Fibroblast of gingiva (primary cell): ENCODE measurements at places on chromosomes 13 and 19.
A peak's percentile ranks its signal among the peaks of the same experiment; 100 is the strongest.

GRCh38 chr13:50509771-50510441 lies 333.6 kb downstream of the DLEU7 start:
- DNase-seq: no peak

GRCh38 chr19:1503089-1503924 lies 9.5 kb downstream of the ADAMTSL5 start:
- no peak for DNase-seq

- peak; percentile 20 for DNase-seq
Observed at GRCh38 chr13:50080203-50080910, 65.1 kb downstream of the KCNRG start.

GRCh38 chr13:44030615-44031014 lies 150.9 kb downstream of the LACC1 start:
- DNase-seq: peak; percentile 66

DNA sequence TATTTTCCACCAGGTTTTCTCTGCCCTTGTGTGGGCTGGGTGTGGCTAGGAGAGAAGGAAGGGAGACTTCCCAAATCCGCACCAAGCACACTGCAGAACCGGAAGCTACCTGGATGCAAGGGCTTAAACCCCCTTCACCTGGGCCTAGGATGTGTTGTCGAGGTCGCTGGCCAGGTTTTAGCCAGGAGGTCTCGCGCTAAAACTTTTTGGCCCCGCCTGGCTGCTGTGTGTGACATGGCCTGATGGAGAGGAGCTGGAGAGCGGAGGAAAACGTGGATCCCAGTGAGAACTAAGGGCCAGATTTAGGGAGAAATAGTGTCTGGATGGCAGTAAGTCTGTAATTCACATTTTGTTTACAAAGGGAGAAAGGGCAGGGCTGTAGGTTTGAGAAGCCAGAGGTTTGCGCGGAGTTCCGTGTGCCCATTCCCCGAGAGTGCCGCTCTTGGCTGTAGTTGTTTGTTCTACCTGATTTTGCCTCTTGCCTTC lies 3.1 kb upstream of the TSHZ3 start:
- no peak for DNase-seq

- DNase-seq: no peak
Observed at GRCh38 chr19:10114651-10115391, 3.3 kb downstream of the P2RY11 start.

DNA sequence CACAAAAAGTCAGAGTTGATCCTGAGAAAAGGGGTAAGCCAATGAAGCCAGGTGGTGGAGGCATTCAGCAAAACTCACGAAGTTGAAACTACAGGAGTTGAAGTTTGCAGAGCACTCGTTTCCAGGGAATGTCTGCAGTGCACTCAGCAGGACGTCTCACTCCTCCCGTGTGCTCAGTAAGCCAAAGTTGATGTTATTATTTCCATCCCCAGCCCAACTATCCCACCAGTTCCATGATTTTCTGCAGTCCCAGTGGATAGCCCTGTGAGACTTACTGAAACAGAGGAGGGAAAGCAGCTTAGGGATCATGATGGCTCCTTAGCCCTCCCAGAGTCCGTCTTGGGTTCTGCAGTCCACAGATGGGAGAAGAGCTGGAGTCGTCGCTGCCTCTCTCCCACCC lies at the start of gene TARM1:
TSS of gene TARM1 (minus strand) at position 334 of the 400 bp plus-strand sequence. CDS start at position 309, 25 bp downstream.
- no peak for DNase-seq

DNA sequence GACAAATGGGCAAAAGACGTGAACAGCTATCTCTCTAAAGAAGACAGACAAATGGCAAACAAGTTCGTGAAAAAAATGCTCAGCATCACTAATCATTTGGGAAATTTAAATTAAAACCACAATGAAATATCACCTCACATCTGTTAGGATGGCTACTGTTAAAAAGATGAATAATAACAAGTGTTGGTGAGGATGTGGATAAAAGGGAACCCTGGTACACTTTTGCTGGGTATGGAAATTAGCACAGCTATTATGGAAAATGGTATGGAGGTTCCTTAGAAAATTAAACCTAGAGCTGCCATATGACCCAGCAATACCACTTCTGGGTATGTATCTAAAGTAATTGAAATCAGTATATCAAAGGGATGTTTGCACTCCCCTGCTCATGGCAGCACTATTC lies 7.1 kb downstream of the CABP5 start:
- no peak for DNase-seq

DNA sequence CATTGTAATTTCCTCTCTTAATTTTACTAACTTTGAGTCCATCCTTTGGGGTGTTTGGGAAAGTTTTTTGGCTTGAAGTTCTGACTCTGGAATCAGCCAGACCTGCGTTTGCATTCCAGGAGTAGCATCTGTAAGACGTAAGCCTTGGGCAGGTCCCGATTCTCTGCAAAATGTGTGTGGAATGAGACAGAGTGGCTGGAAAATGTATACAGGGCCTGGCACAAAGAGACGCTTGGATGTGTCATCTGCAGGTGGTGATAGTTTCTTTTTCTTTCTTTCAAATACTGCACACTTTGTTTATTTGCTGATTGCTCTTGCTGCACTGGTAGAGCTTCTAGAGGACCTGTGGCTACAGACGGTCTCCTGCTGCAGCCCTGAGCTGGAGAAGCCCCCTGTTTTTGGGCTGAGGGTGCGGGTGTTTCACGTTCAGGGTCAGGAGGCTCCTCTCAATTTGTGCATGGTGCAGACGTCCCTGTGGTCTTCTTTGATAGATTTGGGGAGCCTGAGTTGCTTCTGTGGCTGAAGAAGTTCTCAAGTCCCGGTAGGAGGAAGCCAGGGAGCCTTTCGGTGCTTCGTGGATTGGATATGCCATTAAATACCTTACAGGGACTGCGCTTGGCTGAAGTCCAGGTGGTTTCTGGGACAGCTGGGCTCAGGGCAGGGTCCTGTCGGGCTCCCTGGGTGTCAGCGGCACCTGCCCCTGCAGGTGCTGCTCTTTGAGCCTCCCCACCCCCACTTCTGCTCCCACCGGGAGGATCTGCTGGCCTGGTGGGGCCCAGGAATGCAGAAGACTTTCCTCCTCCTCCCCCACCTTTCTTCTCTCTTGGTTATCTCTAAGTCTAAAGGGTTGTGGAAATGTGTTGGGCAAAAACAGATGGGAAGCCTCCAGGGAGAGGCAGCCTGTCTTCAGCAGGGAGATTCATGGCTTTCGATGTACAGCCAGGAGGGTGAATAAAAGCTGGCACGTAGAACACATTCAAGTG lies 44.0 kb upstream of the GAS6 start:
- DNase-seq: no peak

- DNase-seq: no peak
Observed at GRCh38 chr19:17686592-17687024, 1.5 kb downstream of the UNC13A start.

DNA sequence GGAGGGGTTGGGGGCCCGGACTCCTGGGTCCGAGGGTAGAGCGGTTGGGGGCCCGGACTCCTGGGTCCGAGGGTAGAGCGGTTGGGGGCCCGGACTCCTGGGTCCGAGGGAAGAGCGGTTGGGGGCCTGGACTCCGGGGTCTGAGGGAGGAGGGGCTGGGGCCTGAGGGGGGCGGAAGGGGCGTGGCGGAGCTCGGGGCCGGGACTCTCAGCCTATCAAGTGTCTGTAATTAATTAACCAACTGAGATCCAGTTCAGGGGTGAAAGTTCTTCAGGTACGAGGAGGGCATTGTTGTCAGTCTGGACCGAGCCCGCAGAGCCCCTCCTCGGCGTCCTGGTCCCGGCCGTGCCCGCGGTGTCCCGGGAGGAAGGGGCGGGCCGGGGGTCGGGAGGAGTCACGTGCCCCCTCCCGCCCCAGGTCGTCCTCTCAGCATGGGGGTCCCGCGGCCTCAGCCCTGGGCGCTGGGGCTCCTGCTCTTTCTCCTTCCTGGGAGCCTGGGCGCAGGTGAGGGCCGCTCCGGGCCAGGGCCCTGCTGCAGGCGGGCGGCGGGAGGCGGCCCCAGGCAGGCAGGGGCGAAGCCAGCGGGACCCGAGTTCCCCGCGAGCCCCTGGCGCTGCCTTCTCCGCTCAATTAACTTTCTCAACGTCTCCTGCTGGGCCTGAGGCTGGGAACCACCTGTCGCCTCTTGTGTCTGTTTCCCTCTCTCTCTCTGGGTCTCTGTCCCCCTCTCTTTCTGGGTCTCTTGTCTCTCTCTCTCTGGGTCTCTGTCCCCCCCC lies 697 bp downstream of the FCGRT start:
- no peak for DNase-seq

GRCh38 chr13:112144616-112145550 lies 77.9 kb downstream of the SOX1 start:
- no peak for DNase-seq

DNA sequence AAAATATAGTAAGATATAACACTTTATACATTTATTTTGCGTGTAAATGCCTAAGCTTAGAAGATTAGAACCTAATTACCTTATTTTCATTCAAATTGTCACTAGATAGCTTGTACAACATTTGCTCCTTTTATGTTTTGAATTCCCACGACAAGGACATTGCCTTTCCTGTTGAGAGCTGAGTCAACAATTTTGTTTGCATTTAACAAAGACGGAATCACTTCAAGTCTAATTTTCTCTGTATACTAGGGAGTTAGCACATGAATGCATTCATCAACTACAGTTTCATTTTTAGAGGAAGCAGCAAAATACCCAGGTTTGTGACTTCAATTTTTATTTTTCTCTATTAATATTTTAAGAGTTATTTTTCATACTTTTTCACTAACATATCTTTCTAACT lies 48.7 kb upstream of the PCCA start:
- DNase-seq: no peak
